Omental fat pad (tissue), 4 donors: ENCODE measurements at places on chromosomes 4 and X.

GRCh38 chrX:21181232-21181853 is 192.9 kb upstream of the CNKSR2 start:
- DNase-seq = no peak

GRCh38 chr4:120105472-120105871 is 38.8 kb upstream of the MAD2L1 start:
- no peak for DNase-seq

- no peak for DNase-seq
These were observed 4.3 kb upstream of the PNMA6E start for GRCh38 chrX:153405426-153405825.

- no peak for DNase-seq
These were observed 64.0 kb upstream of the DDIT4L start for GRCh38 chr4:100254237-100254636.

GRCh38 chrX:154473683-154474082 is 5.4 kb downstream of the LAGE3 start:
- no peak for DNase-seq

- no peak for DNase-seq
These were observed 27.2 kb downstream of the PALLD start for GRCh38 chr4:168524006-168524405.

- no peak for DNase-seq
These were observed 154.2 kb downstream of the CPE start for GRCh38 chr4:165532976-165533375.

DNA sequence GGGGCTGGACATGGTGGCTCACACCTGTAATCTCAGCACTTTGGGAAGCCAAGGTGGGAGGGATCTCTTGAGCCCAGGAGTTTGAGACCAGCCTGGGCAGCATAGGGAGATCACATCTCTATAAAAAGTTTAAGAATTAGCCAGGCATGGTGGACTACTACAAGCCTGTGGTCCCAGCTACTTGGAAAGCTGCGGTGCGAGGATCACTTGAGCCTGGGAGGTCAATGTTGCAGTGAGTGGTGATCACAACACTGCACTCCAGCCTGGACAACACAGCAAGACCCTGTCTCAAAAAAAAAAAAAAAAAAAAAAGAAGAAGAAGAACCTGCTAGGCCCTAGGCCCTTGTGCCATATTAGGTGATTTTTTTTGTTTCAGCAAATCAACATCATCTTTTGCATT is 12.2 kb downstream of the SRD5A3 start:
- no peak for DNase-seq

GRCh38 chrX:154409222-154409871 is at the start of gene DNASE1L1:
Gene DNASE1L1, minus strand, starts transcription at chrX:154409254. Its CDS starts 3,686 bp downstream, at chrX:154405568.
- peak; percentile 68 for DNase-seq

DNA sequence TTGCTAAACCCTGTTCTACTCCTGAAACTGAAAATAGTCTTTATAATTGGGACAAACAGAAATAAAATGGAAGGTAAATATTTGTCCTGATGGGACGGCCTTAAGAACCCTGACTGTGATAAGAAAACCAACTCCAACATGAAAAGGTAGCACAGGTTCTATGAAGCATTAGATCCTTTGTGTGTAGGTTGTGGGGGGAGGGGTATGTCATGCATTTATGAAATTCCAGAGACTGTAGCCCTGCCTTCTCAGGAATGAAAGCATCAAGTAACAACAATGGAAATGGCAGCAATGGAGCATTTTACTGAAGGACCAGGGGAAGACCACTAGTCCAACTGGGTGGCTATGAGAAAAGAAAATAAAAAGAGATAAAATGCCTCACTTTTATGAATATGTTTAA is 23.9 kb downstream of the CXXC4 start:
- no peak for DNase-seq

DNA sequence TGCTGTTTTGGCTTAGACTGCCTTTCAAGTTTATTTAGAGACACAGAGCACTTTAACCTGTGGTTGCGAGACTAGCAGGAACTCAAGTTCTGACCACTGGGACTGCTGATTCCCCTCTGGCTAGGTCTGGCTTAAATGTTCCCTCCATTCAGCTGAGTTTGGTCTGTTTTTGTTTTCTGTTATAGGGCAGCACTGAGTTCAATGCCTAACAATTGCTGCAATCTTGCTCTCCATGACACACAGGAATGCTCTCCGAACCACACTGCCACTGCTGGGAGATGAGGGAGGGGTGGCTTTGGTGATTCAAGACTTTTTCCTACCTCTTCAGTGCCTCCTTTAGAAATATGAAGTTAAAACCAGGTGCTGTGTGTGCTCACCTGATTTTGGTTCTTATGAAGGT is 106.3 kb upstream of the EOLA2 start:
- no peak for DNase-seq

GRCh38 chr4:156889616-156890594 is 81.7 kb downstream of the PDGFC start:
- no peak for DNase-seq

DNA sequence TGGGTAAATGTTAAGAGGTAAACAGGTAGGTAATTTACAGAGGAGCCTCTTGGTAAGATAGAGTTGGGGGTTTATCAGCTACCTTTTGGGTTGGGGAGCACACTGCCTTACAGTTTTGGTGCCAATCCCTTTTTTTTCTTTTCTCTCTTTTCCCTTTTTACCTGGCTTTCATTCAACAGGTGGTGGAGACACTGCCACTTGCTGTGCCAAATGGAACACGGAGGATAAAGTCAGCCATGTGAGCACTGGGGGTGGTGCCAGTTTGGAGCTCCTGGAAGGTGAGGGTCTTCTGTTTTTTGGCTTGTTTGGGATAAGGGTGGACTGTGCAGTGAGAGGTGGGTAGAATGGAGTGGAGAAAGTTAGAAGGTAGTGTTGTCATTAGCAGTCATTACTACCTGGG is 14.3 kb downstream of the TAF9B start:
- no peak for DNase-seq

GRCh38 chr4:38734911-38735310 is 47.9 kb downstream of the TLR10 start:
- DNase-seq = no peak

GRCh38 chrX:96707804-96708203 is 23.2 kb downstream of the DIAPH2 start:
- no peak for DNase-seq

- no peak for DNase-seq
These were observed 501.9 kb downstream of the RAPGEF2 start for GRCh38 chr4:159604781-159605180.

DNA sequence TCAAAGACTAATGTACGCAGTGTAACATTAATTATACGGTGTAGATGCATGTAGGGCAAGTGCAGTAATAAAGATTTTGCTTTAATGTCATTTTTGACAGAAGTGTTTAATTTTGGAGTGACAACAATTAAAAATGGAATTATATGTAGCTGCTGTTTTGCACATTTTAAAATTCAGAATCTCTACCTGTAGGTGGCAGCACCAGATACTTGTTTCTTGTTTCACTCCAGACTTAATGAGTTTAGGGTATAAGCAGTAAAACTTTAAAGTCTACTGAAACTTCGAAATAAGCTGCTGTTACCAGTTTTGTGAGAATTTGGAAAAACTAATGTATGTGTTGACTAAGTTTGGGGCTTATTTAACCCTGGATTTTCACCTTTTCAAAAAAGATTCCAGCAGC is 144.9 kb downstream of the POLA1 start:
- DNase-seq = no peak

DNA sequence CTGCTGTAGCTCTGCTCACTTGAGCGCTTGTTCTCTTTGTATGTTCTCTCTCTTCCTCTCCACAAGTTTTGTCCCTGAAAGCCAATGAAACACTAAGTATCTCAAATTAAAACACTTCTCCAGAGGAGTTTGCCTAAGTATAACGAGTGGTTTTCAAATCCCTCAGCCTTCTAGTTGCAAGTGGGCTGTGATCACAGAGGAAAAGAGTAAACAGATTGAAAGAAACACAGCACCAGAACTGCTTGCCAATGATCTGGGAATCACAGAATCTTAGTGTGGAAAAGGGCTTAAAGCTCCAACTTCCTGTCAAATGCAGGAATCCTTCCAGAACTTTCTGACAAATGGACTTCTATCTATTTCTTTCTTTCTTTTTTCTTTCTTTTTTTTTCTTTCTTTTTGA is 4.8 kb upstream of the PRSS12 start:
- no peak for DNase-seq

GRCh38 chrX:154368630-154369448 is 5.6 kb downstream of the FLNA start:
- DNase-seq = peak; percentile 69

- no peak for DNase-seq
These were observed 11.7 kb downstream of the AFP start for GRCh38 chr4:73447671-73448070.

DNA sequence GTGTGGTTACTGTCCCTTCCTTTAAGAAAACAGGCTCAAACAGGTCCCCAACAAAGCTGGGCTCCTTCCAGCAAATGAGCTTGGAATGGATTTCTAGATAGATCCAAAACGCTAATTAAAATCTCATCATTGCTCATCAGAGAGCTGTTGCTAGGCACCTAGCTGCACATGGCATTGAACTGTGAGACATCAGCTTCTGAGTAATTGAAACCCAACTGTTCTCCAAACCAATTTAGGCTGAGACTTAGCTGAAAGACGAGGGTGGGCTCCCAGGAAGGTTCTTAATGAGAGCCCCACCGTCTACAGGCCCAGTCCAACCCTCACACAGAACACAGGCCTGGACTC is 59.1 kb downstream of the FAM184B start:
- DNase-seq = no peak

GRCh38 chr4:162115333-162115732 is 48.5 kb downstream of the FSTL5 start:
- DNase-seq = no peak

GRCh38 chr4:22363787-22364186 is 152.1 kb downstream of the ADGRA3 start:
- DNase-seq = no peak

DNA sequence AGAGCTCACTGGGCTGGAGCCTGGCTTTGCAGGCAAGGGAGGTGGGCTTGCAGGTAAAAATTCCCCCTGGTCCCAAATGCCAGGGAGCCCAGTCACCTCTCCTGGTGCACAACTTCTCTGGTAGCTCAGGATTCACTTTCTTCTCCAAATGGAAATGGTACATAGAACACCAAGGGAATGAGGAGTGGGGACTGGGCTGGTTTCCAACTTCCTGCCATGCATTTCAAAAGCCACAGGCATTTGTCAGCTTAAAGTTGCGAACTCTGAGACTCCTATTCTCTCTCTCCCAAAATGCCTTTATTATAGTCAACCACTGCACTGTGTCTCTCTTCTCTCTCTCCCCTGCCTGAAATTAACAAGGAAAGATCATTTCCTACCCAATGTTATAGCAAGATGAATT is 177.3 kb downstream of the GRIA3 start:
- no peak for DNase-seq

DNA sequence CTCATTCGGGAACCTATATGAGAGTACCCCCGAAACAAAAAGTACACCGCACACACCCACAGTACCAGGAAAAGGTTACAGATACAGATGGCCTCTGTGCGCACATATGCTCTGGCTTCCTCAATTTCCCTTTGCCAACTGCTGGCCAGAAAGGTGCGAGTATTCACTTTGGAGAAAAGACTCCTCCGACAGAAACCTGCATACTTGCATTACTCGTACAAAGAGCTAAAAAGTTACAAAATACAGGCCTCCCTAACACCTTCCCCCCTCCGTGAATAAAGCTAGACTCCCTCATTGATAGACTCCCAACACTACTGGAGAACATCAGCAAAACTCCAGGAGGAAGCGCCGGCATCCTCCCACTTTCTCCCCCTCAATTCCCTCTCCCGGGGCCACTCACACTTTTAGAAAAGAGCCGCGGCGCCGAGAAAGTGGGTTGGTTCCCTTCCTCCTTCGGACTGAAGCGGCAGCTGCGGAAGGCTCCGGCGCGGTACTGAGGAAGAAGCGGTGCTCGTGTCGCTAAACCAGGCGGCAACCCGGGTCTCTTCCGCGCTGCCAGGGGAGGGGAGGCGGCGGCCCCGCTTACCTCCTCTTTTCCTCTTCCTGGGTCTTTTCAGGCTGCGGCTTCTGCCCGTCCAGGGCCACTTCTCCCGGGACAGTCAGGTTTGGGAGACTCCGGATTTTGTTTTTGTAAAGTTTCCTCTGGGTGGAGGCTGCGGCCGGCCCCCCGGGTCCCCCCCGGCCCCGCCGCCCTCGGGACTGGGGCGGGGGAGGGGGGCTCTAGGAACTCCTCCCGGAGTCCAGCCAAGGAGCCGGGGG is 1.1 kb downstream of the FBXW7 start:
- DNase-seq = no peak

DNA sequence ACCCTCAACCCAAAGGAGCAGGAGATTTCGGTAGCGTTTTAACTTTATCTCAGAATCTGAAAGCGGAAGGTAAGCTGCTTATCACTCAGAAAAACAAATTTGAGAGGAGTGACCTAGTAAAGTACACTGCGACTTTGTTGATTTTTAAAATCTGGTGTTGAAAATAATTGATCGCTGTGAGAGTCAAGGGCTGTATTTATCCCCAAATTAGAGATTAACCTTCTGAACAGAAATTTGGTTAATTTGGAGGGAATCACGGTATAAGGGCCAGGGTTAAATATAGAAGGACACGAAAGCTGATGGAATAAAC is 212 bp downstream of the CLCN4 start:
- no peak for DNase-seq

GRCh38 chr4:82360298-82361177 is 13.3 kb downstream of the HNRNPD start:
- no peak for DNase-seq

DNA sequence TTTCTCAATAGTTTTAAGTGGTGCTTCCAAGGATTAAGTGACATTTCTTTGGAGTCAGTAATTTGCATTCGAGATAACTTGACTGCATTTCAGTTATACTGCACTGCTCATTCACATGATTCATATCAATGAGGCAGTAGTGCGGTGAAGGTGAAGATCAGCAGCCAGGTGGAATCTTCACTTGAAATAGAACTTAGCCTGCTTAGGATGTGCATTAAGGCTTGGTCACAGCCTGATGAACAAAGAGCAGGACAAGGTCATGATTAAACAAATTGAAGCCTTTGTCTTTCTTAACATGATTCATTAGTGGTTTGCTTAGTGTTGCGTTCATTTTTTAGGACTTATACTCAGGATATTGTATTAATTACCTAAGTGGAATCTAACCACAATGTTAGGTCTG is 212.1 kb upstream of the GALNTL6 start:
- DNase-seq = no peak

- DNase-seq = no peak
These were observed 10.8 kb downstream of the NOX1 start for GRCh38 chrX:100863326-100863864.

GRCh38 chrX:109049903-109050302 is 313.5 kb upstream of the IRS4 start:
- DNase-seq = no peak

GRCh38 chr4:9812501-9813340 is 31.3 kb downstream of the DRD5 start:
- no peak for DNase-seq

GRCh38 chrX:139766545-139766983 is 58.6 kb upstream of the MCF2 start:
- DNase-seq = no peak

DNA sequence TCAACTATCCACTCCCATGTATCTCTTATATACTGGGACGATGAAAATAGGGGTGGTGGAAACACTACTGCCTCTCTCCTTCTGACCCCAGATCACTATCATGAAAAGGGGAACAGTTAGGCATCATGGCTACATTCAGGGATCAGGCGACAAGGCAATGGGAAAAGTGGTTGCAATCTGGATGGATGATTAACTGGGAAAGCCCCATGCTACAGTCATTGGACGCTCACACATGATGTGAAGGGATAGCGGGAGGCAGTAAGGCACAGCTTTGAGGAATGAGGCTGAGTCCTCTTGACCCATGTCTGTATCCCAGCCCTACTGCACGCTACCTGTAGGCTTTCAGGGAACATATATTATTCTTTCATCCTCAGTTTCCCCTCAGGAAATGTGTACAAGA is 10.2 kb downstream of the GASK1B start:
- DNase-seq = no peak
